ENCODE measurements at places on chromosomes 16 and 17.

GRCh38 chr17:16486373-16487250, 5.4 kb downstream of the LRRC75A start:
- DNase-seq = no peak

GRCh38 chr16:28596840-28597691, at the start of gene SULT1A2:
Gene SULT1A2, minus strand, starts transcription at chr16:28597050. Its CDS starts 1,120 bp downstream, at chr16:28595930.
- no peak for DNase-seq

- DNase-seq = no peak
These were observed 234.1 kb upstream of the TOM1L1 start for GRCh38 chr17:54666559-54666958.

DNA sequence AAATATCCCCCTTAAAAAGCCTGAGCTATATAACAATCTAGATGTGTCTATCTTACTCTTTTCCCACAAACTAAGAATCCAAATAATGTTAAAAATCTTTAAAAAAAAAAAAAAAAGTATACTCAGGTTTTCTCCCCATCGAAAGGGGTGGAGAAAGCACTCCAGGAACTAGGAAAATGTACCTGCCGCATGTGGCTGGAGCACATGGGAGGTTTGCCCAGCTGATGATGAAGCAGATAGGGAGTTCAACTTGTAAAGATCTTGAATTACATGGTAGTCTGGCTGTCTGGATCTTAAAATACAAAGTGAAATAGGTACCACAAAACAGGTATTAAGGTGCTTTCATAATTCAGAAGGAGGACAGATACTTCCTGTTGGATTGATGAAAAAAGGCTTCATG, 8.8 kb upstream of the SLFN14 start:
- DNase-seq = no peak

DNA sequence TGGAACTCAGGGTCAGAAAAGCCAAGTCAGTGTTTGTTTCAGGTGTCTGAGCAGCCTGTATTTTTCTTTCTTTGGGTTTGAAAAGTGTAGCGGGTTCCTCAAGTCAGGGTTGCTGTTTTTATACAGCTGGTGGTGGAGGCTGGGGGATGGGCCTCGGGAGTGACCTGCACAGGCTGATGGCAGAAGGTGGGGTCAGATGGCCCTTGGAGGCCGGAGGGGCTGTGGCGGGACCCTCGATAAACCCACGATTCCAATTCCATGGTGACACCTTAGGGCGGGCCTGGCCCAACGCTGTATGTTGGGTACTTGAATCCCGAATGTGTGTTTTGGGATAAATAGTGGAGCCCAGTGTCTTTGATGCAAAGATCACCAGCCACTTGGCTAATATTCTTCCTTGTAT, 28.7 kb downstream of the COX4I1 start:
- DNase-seq = no peak

- no peak for DNase-seq
These were observed 9.6 kb downstream of the ERBB2 start for GRCh38 chr17:39709319-39709997.

DNA sequence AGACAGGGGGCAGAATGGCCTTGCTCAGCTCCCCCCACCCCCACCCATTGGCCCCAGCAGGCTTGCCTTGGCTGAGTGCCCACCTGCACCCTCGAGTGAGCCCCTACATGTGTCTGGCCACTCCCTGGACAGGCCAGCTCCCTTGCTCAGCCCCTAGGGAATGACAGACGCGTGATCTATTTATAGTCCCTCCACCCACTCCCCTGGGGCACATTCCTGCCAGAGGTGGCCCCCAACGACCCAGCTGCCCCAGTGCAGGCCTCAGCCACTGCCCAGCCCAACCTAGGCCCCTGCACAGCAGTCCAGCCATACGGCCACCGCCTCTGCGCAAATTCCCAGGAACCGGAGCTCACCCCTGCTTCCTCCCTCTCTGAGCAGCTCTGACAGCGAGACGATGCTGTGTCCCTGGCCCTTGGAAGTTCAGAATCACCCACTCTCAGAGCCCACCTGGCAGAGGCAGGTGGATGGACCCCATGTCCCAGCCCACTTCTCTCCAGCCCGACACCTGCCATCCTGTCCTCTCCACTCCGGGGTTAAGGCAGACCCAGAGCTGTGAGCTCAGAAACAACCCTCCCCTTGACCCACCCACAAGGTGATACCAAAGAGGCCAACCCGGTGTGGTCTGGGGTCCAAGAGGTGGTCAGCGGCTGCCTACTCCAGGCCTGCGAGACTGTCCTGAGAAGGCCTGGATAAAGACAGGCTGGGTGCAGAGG, 11.5 kb upstream of the P2RX1 start:
- no peak for DNase-seq

- no peak for DNase-seq
These were observed 122.3 kb downstream of the DYNLRB2 start for GRCh38 chr16:80663078-80663477.

DNA sequence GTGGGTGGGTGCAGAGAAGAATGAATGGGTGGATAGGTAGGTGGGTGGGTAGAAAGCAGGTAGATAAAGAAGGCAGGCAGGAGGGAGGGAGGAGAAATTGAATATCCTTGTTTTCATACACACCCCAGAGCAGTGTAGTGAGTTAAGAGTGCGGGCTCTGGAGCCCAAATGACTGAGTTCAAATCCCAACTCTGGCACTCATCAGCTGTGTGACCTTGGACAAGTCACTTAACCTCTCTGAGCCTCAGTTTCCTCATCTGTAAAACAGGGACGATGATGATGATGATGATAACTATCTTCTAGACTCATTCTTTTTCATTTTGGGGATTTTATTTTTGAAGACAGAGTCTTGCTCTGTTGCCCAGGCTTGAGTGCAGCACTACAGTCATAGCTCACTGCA, 2.0 kb upstream of the IL21R start:
- DNase-seq = no peak

- peak; percentile 80 for DNase-seq
These were observed at the start of gene WNT3 for GRCh38 chr17:46818316-46818928. Gene WNT3, minus strand, starts transcription at chr17:46818692. Its CDS starts 95 bp downstream, at chr17:46818597.

DNA sequence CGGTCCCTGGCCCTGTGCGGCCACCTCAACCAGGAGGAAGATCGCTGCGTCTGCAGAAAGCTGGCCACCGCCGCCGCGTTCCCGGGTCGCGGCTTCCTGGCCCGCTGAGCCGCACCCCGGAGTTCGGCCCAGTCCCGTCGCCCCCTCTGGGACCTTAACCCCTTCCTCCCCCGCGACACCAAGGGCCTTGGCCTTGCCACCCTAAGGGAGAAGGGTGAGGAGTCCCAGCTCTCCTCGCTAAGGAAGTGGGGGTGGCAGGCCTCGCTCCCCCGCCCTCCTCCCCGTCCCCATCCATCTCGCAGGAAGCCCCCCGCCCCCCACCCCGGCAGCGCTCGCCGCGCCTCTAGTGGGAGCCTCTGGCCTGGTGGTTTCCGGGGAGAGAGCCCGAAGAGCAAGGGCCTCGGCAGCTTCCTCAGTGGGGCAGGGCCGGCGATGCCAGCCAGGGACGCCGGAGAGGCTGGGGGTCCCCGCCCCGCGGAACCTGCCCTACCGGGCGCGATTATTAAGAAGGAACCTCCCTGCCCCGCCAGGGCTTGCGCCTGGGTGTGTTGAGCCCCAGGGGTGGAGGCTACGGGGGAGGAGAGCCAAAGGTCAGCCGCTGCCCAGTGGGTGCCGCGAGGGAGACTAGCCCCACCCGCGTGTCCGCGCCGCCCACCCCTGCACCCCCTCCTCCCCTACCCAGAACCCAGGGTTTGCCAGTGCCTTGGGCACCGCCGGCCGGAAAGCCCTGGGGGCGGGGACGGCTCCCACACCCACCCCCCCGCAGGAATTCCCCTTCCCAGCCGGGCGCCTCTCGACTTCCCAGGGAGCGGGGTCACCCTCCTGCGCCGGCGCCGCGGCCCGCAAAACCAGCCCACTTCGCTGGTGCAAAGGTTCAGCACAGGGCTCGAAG, 6.8 kb downstream of the CBX4 start:
- no peak for DNase-seq

DNA sequence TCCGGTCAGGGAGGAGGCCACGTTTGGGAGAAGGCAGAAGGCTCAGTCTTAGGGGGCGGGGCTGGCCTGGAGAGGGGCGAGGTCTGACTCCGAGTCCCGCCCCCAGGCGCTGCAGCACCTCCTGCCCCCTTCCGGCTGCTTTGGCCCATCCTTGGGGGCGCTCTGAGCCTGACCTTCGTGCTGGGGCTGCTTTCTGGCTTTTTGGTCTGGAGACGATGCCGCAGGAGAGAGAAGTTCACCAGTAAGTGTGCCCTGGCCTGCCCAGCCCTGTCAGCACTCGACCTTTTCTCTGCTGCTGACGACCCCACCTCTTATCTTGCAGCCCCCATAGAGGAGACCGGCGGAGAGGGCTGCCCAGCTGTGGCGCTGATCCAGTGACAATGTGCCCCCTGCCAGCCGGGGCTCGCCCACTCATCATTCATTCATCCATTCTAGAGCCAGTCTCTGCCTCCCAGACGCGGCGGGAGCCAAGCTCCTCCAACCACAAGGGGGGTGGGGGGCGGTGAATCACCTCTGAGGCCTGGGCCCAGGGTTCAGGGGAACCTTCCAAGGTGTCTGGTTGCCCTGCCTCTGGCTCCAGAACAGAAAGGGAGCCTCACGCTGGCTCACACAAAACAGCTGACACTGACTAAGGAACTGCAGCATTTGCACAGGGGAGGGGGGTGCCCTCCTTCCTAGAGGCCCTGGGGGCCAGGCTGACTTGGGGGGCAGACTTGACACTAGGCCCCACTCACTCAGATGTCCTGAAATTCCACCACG, 1.5 kb downstream of the TNFRSF12A start:
- peak; percentile 89 for DNase-seq

- DNase-seq = no peak
These were observed 698.5 kb upstream of the RBFOX1 start for GRCh38 chr16:6634151-6634550.

DNA sequence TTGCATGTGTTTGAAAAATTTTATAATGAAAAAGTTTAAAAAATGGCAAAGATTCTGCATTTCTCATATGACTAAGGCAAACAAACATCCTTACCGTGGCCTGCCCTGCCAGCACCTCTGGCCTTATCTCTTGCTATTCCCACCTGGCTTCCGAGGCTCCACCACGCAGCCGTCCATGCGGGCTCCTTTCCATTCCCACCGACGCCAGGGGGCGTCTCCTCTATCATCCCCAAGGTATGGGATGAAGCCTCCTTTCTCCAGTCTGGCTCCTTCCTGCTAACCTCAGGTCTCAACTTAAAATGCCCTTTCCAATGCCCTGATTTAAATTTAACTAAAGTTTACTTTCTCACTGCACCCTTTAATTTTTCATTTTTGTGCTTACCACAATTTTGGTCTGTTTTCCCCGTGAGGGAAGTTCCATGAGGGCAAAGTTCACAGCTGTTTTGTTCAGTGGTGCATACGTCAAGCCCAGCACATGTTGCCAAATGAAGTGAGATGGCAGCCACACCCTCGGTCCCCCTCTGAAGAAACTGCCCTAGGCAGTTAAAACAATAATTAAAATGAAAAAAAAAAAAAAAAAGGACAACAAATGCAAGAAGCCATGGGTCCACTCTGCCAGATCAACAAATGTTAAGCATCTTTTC, 13.3 kb upstream of the SDK2 start:
- peak; percentile 60 for DNase-seq

- no peak for DNase-seq
These were observed 3.1 kb upstream of the CD300LD start for GRCh38 chr17:74595037-74595750.

DNA sequence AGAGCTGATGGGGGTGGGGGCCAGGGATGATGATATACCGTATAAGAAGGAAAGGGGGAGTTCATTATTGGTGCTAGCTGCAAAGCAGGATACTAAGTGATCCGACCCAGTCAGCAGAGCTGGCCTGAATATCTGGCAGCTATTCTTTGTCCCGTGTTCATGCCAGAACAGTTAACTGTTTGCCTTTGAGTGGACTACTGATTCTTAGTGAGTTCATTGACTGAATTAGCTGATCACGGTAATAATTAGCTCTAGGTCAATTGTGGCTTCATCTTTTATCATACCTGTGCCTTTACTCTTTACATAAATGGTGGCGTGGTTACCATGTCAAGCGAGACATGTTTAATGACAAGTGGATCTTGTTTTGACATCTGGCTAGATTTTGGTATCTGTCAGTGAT, 5.3 kb downstream of the KPNB1 start:
- DNase-seq = no peak

- DNase-seq = no peak
These were observed 27.5 kb downstream of the CEP131 start for GRCh38 chr17:81194941-81195901.

DNA sequence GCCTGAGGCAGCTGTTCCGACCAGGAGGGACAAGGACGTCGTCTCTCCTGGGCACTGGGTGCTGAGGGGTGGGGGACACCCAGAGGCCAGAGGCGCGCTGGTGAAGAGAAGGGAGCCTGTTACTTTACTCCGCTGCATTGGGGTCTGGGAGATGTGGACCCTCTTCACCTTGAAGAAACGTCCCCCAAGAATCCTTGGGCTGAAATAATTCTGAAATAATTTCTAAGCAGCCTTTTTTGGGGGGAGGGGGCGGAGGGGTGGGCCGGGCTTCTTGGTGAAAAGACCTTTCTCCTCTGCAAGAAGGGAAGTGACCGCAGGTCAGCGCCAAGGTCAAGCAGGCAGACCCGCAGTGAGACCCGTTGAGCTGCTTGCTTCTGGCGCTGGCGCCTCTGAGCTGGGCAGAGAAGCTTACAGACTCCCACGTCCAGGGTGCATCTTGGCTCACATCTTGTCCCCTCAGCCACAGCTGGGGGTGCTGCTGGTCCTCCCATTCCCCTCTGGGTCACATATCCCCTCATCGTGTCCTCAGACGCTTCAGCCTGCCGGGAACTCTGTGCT, 1.1 kb downstream of the SYT17 start:
- no peak for DNase-seq

DNA sequence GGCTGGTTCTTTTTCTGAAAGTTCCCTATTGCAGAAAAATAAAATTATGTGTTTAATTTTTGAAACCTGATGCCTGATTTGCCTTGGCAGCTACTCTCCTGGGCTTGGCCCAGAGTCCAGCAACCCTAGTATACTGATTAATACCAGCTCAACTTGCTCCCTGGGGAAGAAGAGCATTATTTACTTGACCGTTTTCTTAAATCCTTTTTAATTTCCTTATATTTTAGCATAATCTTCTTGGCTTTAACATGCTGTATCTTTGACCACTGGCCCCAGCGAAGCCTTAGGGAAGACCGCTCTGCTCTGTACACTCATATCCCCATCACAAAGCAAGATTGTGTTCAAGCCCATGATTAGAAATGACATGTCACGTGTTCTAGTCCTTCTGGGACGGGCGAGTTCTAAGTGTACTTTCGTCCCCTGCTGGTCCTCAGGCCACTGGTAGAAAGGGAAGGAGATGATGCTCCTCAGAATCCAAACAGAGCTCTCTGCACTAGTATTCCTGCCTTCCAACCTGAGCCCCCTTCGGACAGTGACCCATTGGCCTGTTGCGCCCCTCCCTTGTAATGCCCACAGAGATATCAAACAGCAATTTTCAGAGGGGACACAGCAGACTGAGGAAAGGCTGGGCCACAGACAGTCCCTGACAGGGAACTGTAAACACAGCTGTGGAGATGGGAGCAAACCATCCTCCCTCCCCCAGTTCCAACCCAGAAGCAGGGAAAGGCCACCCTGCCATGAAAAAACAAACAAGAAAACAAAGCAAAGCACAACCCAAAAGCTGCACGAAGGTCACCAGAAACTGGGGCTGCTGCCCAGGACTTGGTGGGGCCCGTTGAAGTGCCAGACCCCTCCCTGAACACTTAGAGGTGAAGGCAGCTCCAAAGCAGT, 4.3 kb upstream of the EZH1 start:
- DNase-seq = no peak

- DNase-seq = no peak
These were observed 1.8 kb downstream of the CACNB1 start for GRCh38 chr17:39195568-39196160.

GRCh38 chr16:29126616-29127015, 141.8 kb downstream of the LAT start:
- DNase-seq = no peak

- no peak for DNase-seq
These were observed 342.1 kb downstream of the ZFHX3 start for GRCh38 chr16:72705801-72706200.
